ENCODE measurements at places on chromosomes 5 and 9.
A peak's percentile ranks its signal among the peaks of the same experiment; 100 is the strongest.

DNA sequence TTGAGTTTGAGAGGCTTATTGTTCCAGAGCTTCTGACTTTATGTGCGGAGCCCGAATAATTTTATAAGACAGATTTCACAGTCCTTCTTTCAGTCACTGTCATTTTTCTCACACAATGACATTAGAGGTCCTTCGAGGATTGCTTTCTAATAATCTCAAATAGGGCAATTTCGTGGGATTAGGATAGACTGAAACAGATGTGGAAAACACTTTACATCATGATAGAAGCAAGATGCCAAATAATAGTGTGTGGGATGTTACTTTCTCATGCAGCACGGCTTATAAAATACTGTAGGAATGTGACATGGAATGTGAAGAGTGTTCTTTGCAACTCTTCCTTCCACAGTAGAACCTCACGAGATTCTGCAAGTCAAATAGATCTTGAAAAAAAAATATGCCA lies 451.3 kb downstream of the SEMA5A start:
- no peaks in the 10 kb centered on the region for H3K27me3 ChIP-seq
- H3K4me1 ChIP-seq: no peaks in the 10 kb centered on the region
- H3K4me3 ChIP-seq: no peak overlapping the region
- DNase-seq: no peak
- no peak overlapping the region for H3K27ac ChIP-seq
- H3K36me3 ChIP-seq: no peaks in the 10 kb centered on the region

GRCh38 chr5:112329419-112330090 lies 89.5 kb downstream of the EPB41L4A start:
- no peak overlapping the region for H3K27ac ChIP-seq
- H3K27me3 ChIP-seq: no peaks in the 10 kb centered on the region
- DNase-seq: no peak
- no peaks in the 10 kb centered on the region for H3K36me3 ChIP-seq
- H3K4me1 ChIP-seq: peaks cover 8% of the 10 kb centered on the region

- no peaks in the 10 kb centered on the region for H3K27me3 ChIP-seq
- H3K4me3 ChIP-seq: no peak overlapping the region
- H3K36me3 ChIP-seq: peaks cover 21% of the 10 kb centered on the region
- no peak overlapping the region for H3K27ac ChIP-seq
- DNase-seq: no peak
Observed at GRCh38 chr5:172941067-172941516, 18.1 kb upstream of the RPL26L1 start.

DNA sequence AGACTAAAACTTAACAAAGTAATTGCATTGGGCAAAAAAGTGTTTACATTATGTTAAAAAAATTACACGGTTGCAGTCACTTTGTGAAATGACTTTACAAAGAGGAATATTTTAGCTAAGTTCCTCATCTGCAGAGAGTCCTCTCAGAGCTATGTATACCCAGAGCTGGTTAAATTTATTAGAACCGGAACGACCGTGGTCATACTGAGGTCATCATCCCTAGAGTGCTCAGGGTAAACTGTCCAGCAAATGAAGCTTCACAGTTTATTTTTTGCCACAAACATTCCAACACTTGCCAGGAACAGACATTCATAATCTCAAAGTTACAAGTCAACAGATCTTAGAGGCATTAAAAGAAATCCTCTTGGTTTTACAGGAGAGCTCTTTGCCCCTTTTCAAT lies 897 bp downstream of the ROPN1L start:
- H3K36me3 ChIP-seq: no peaks in the 10 kb centered on the region
- H3K4me1 ChIP-seq: peaks cover 4% of the 10 kb centered on the region
- H3K4me3 ChIP-seq: peak overlapping the region; percentile 78
- H3K27me3 ChIP-seq: no peaks in the 10 kb centered on the region
- DNase-seq: no peak
- no peak overlapping the region for H3K27ac ChIP-seq

DNA sequence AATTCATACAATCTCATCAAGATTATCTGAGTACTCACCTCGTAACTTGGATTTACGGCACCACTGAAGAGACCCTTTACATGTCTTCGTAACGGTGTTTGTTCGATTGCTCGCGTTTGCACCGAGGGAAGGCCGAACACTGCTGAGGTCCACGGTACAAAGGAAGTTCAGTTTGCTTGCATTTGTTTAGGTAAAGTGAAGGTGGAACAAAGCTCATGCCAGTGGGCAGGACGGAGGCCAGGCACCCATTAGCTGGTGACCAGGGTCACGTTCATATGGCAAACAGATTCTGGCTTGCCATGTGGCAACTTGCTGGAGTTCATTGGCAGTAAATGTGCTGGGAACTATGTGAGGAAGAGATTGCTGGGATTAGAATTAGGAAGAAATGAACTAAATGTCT lies 164.8 kb downstream of the MACROH2A1 start:
- no peak overlapping the region for H3K27ac ChIP-seq
- no peaks in the 10 kb centered on the region for H3K4me1 ChIP-seq
- H3K36me3 ChIP-seq: no peaks in the 10 kb centered on the region
- no peak for DNase-seq
- H3K27me3 ChIP-seq: no peaks in the 10 kb centered on the region
- H3K4me3 ChIP-seq: no peak overlapping the region

DNA sequence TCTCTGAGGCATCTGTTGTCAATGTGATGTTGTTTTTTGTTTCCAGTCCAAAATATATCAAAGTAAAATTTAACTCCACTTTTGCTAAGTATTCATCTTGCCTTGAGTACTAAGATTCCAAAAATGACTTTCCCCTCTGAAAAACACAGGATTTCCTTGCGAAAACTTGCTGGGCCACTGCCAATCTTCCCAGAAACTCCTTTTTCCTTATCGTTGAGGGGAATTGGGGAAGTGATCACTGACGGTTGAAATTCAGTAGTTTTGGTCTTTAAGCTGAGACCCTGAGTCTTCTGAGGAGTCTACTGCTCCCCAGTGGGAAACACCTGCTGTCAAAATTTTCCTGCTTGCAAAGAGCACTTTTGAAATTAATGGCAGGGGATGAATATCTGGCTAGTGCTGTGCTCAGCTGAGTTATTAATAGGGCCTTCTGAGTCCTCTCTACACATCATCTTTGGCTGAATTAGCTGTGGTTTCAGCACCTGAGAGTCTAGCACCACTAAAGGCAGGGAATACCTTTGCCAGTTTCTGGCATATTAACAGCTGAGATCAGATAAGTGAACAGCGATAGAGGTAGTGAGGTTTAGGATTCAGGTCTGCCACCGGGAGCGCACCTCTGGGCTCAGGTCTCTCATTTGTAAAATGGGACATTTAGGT lies 18.0 kb downstream of the TLR4 start:
- DNase-seq: no peak
- H3K27me3 ChIP-seq: no peaks in the 10 kb centered on the region
- no peaks in the 10 kb centered on the region for H3K4me1 ChIP-seq

GRCh38 chr9:31445960-31446359 lies 938.5 kb upstream of the ACO1 start:
- H3K27ac ChIP-seq: no peak overlapping the region
- no peaks in the 10 kb centered on the region for H3K27me3 ChIP-seq
- H3K4me1 ChIP-seq: no peaks in the 10 kb centered on the region
- no peak for DNase-seq
- H3K36me3 ChIP-seq: no peaks in the 10 kb centered on the region

DNA sequence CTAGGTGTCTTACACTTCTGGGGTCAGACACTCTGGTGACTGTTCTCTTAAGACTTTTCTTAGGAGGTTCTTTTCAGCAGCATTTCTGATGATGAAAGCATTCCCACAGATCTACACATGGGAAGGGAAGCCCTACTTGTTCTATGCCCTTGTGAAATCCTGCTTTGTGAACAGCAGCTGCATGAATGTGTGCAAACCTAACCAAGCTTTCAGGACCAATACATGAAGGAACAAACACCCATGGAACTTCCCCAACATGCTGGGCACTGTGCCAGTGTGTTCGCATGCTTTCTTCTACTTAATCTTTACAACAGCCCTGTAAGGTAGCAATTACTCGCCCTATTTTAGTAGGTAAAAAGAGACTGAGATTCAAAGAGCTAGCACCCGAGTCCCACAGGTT lies 439.9 kb upstream of the KLF4 start:
- no peaks in the 10 kb centered on the region for H3K36me3 ChIP-seq
- H3K27me3 ChIP-seq: no peaks in the 10 kb centered on the region
- DNase-seq: no peak
- no peaks in the 10 kb centered on the region for H3K4me1 ChIP-seq
- H3K4me3 ChIP-seq: no peak overlapping the region

DNA sequence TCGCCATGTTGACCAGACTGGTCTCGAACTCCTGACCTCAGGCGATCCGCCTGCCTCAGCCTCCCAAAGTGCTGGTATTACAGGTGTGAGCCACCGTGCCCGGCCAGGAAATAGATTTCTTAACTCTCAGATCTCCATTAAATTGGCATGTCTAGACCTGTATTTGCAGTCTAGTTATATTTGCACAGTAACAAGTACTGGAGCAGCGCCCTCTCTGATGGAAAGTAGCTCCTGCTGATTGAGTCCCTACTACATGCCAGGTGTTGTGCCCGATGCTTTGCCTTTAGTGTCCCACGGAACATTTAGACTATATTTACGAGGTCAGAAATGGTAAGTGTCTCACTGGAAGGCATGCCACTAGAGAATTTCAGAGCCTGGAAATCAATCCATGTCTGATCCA lies 15.8 kb upstream of the TMED9 start:
- DNase-seq: no peak
- peaks cover 2% of the 10 kb centered on the region for H3K4me1 ChIP-seq
- H3K4me3 ChIP-seq: no peak overlapping the region
- no peaks in the 10 kb centered on the region for H3K36me3 ChIP-seq
- no peaks in the 10 kb centered on the region for H3K27me3 ChIP-seq
- no peak overlapping the region for H3K27ac ChIP-seq

- H3K4me3 ChIP-seq: no peak overlapping the region
- H3K4me1 ChIP-seq: no peaks in the 10 kb centered on the region
- DNase-seq: no peak
- no peaks in the 10 kb centered on the region for H3K36me3 ChIP-seq
- H3K27me3 ChIP-seq: no peaks in the 10 kb centered on the region
Observed at GRCh38 chr5:149873896-149874295, 70.7 kb downstream of the PDE6A start.

- DNase-seq: no peak
- no peaks in the 10 kb centered on the region for H3K27me3 ChIP-seq
- H3K4me3 ChIP-seq: no peak overlapping the region
- H3K27ac ChIP-seq: no peak overlapping the region
- peaks cover 5% of the 10 kb centered on the region for H3K36me3 ChIP-seq
Observed at GRCh38 chr5:137737349-137738131, 1.7 kb upstream of the KLHL3 start.

DNA sequence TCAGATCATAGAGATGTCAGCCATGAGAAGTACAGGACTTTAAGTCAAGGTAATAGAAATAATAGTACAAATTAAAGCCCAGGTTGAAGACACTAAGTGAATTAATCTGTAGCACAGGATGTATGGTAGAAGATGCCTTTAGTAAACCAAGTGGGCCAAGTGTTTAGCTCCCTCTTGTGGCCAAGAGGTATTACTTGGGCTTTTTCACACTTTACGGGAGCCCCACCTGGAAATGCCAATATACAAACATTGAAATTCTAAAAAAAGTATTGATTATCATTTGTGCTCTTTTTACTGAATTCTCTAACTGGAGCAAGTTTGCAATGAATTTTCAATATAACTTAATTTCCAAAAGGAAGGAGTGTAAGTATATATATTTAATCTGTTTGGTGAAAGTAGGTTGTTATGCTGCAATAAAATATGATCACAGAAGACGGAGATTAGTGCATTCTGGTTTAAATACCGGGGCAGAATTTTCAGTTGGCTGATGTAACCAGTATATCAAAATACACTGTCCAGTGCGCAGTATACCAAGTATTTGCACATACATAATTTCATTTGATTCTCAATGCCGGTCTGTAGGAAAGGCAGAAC lies 84.7 kb downstream of the PARP8 start:
- H3K27me3 ChIP-seq: no peaks in the 10 kb centered on the region
- no peak overlapping the region for H3K4me3 ChIP-seq
- DNase-seq: no peak
- H3K27ac ChIP-seq: no peak overlapping the region
- no peaks in the 10 kb centered on the region for H3K4me1 ChIP-seq
- peaks cover 6% of the 10 kb centered on the region for H3K36me3 ChIP-seq

- no peaks in the 10 kb centered on the region for H3K27me3 ChIP-seq
- no peak overlapping the region for H3K27ac ChIP-seq
- no peak overlapping the region for H3K4me3 ChIP-seq
Observed at GRCh38 chr5:36462295-36463021, 143.9 kb upstream of the SLC1A3 start.

DNA sequence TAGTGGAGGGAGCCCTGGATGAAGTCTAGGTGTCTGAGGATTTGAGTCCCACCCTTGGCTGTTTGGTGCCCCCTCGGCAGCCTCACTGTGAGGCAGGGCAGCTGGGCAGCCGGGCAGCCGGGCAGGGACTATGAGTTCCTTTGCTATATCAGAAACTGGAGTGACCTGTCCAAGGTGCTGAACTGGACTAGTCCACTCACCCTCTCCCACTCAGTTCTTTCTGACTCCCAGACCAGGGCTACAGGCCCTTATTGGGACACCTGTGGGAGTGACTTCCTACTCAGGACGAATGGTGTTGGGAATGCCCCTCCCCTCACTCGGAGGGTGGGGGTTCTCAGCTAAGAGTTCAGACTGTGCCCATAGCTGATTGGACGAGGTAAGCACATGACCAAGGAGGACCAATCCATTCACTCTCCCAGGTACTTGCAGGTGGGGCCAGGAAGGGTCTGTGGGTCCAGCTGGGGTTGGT lies 34.1 kb upstream of the RAPGEF1 start:
- peak; percentile 75 for DNase-seq
- H3K4me1 ChIP-seq: no peaks in the 10 kb centered on the region
- H3K27me3 ChIP-seq: no peaks in the 10 kb centered on the region
- no peak overlapping the region for H3K27ac ChIP-seq
- H3K4me3 ChIP-seq: no peak overlapping the region

DNA sequence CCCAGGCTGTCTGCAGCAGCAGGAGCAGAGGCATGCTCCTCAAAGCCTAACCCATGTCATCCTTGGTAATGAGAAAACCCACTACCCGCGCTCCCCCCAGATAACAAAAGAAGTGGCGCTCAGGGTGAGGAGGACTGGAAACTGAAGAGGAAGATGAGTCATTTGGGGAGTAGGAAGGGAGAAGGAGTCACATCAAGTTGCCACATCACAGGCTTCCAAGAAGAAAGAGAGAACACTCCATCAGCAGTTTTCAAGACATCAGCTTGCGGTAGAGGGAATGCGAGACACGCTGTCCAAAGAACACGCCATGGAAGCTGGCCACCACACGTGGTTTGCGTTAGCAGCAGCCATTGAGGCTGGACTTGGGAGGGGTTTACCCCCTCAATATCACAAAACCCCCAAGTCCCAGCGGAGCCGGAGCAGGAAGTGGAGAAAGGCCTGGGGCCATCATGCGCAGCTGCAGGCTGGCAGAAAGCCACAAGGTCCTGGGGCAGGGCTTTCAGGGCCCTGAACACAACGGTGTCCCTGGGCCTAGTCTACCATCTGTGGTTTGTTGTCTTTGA lies 41.5 kb downstream of the SH3PXD2B start:
- no peak for DNase-seq
- no peaks in the 10 kb centered on the region for H3K27me3 ChIP-seq
- peaks cover 33% of the 10 kb centered on the region for H3K36me3 ChIP-seq
- no peaks in the 10 kb centered on the region for H3K4me1 ChIP-seq
- H3K27ac ChIP-seq: no peak overlapping the region
